ENCODE measurements at places on chromosomes 2 and 18.

- DNase-seq, result no peak
These were observed 27.4 kb downstream of the FABP1 start for GRCh38 chr2:88100489-88100858.

- peak; percentile 28 for DNase-seq
These were observed at the start of gene GALNT5 for GRCh38 chr2:157257312-157258252. Gene GALNT5, plus strand, starts transcription at chr2:157257705. Its CDS starts 378 bp downstream, at chr2:157258083.

DNA sequence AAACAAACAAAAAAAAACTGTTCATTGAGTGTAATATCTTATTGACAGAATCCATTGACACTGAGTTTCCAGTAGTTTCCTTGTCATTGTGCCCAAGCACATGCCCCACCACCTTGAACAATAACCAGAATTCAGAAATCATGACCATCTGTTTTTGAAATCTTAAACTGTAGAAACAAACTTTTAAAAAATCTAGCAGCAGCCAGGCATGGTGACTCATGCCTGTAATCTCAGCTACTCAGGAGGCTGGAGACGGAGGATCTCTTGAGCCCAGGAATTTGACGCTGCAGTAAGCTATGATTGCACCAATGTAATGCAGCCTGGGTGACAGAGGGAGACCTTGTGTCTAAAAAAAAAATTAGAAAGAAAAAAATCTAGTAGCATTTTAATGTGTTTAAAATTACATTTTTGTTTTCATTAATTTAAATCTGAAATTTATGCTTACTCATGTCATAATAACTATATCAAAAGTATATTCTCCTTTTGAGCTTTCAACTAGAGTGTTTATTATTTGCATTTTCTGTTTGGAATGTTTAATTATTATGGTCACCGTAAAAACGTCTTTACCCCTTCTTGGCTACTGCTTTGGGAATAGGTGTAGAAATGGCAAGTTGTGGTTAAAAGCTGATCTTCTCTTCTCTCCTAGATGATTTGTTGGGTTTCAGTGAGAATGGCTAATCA, 25.2 kb upstream of the STON1 start:
- no peak for DNase-seq

GRCh38 chr2:209636076-209636475, 135.6 kb upstream of the UNC80 start:
- no peak for DNase-seq

GRCh38 chr2:97718942-97719341, 5.6 kb downstream of the ZAP70 start:
- no peak for DNase-seq

DNA sequence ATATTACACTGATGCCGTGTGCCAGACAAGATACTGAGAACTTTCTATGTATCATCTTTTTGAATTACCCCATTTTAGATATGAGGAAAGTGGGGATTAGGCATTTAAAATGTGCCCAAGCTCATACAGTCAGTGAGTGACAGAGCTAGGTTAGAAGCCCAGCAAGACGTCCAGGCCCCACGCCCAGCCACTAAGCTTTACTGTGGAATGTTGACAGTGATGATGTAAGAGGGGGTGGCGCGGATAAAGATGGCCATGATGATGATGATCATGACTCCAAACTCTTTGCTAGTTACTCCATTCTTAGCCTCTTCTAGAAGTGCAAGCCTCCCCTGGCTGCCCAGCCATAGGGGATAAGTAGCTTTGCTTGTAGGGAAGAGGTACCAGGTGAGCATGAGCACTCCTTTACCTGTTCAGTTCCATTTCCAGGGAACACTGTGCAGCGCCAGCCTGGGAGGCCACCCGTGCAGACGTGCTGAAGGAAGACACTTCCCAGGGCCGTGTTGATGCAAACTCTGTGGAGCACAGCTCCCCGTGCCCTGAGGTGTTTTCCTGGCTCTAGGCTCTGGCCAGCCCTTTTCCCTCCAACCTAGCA, 65.5 kb downstream of the BCL2L11 start:
- DNase-seq, result no peak

GRCh38 chr2:185279999-185280398, 458.6 kb upstream of the FSIP2 start:
- DNase-seq, result no peak

DNA sequence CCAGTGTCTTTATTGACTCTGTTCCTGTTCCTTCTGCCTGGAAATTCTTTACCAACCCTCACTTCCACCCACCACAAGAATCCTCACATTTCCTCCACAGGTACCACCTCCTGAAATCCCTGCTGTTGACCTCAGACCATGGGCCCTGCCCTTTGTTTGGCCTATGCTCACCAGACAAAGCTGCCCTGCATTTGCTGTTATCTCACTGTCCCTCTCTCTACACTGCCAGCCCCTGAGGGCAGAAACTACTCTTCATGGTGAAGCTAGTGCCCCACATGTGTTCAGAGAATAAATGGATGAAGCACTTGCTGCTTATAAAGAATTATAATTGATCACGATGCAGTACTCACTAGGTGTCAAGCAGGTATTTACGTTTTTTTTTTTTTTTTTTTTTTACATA, 608.4 kb downstream of the TSN start:
- DNase-seq, result no peak

DNA sequence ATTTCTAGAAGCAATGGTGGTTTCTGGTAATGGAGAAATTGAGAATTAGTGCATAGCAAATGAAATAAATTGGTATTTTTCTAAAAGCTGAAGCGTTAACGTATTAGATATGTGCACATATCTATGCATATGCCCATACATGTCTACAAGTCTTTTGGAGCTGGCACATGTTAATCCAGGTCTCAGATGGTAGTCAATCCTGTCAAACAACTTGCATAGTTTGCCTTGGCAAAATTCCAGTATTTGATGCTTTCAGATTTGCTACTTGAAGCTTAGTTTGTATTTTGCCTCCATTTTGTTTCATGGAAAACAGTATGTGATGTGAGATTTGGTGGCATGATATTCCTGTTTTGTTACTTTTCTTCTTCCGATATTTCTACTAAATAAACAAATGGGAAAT, 304.6 kb downstream of the PARD3B start:
- DNase-seq, result peak; percentile 86

DNA sequence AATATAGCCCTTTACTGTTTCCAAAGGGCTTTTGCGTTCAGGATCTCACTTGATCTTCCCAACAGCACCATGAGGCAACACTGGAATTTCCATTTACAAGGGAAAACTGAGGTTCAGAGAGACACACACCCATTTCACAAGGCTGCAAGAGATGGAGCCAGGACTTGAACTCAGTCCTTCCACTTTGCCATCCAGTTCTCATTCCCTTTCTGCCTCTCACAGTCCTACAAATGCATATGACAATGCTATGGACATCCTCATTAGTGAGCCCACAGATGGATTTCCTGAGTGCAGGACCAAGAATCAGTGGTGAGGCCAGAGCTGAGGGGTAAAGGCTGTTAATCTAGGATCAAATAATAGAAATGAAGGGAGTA, 136.1 kb upstream of the MYCN start:
- DNase-seq, result no peak

- no peak for DNase-seq
These were observed 31.9 kb downstream of the HS1BP3 start for GRCh38 chr2:20618886-20619521.

- no peak for DNase-seq
These were observed 239.6 kb downstream of the TDRD15 start for GRCh38 chr2:21363364-21363763.

DNA sequence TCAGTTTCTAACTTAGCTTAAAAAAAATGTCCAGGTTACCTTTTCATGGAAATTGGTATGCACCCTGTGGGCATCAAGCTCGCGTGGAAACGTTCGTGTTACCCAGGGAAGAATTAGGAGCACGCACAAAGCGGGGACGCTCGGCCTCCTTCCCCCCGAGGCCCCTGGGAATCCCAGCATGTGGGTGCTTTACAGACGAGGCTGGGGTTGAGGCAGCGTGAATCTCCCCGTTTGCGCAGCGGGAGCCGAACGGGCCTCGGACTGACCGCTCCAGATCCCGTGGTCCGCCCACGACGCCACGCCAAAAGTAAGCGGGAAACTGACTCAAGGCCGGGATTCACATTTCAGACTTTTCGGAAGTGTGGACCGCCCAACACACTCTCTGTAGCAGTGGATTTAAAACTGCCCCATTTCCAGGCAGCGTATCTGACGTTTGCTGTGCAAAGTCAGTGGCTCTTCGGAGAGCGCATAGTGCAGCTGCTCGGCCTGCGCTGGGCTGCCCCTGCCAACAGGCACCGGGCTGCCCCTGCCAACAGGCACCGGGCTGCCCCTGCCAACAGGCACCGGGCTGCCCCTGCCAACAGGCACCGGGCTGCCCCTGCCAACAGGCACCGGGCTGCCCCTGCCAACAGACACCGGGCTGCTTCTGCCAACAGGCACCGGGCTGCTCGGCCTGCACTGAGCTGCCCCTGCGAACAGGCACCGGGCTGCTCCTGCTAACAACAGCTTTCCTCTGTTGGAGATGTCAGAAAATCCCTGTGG, 49.7 kb downstream of the SH3YL1 start:
- no peak for DNase-seq

DNA sequence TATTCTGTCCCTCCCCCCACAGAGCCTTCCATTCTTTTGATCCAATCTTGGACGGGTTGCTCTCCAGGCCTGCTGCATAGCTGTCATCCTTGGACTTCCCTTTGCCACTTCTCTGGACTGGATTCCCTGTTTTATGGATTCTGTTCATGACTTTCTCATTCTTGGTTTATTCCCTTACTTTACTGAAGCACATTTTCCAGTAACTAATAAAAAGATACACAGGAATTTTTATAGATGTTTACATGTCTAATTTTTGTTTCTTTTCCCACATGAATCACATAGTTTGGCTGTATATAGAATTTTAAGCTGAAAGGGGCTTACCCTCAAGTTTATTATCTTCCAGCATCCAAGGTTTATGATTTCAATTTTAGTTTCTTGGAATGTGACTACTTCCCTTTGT, 37.9 kb downstream of the GDF7 start:
- no peak for DNase-seq

GRCh38 chr2:102367331-102367971, 11.9 kb downstream of the IL18R1 start:
- DNase-seq, result no peak

DNA sequence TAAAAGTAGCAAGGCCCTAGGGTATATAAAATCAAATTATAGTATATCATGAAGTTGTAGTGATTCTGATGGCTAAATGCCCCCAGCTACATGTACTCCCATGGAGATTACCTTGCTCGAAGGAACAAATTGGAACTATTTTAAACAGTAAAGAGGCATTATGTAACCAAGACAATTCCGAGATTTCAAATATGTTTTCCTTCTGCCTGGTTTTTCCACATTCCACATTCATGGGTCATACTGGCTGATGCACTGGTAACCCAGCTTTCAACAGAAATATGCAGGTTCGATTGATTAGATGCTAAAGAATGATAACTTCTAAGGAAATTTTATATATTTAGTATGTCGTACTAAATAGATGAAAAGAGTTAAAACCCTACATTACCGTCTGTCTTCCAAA, 62.3 kb upstream of the MGAT4A start:
- no peak for DNase-seq

DNA sequence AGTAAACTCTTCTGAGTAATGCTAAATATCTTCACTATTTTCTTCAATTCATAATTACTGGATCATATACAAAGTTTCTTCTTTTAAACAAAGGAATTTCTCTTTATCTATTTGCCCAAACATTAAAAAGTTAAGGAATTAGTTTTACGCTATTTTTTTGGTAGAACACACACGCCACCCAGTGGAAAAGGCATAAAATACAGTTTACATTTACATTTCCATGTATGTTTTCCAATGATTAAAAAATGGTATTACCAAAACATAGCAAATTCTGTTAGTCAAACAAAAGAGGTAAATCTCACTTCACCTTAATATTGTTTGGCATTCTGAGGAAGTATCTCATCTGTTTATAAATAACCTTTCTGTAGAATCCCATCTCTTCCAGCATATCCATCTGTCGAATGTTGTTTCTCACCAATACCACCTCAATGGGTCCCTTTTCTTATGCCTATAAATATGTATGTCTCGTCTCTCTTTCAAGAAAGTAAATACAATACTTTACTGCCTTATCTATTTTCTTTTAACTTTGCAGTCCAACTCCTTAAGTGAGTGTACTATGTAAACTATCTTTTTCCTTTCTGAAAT, 7.2 kb downstream of the BOLL start:
- peak; percentile 6 for DNase-seq

DNA sequence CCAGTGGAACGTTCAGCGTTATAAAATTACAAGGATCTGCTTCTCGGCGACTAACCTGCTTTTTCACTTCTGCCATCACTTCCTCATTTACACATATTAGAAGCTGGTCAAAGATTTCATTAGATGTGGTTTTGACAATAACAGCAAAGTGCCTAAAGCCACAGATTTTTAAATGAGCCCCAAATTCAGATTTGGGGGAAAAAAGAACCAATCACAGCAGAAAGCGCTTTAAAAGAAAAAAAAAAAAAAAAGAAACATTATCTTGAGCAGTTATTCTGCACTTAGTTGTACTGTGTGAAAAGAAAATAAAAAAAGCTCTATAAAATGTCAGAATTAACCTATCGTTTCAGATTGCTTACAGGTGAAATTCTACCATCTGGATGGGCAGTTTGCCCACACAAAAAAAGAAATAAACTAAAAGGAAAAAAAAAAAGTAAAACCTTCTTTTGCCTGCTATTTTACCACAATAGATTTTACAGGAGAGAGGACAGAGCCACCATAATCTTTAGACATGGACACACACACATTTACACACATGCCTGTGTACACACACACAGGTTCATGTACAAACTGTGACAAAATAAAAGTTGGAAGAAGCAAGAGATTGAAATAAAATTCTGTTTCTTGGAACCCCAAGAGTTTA, 167.2 kb downstream of the TCF4 start:
- DNase-seq, result peak; percentile 70

- DNase-seq, result no peak
These were observed 271.1 kb upstream of the VWC2L start for GRCh38 chr2:214139630-214140284.

DNA sequence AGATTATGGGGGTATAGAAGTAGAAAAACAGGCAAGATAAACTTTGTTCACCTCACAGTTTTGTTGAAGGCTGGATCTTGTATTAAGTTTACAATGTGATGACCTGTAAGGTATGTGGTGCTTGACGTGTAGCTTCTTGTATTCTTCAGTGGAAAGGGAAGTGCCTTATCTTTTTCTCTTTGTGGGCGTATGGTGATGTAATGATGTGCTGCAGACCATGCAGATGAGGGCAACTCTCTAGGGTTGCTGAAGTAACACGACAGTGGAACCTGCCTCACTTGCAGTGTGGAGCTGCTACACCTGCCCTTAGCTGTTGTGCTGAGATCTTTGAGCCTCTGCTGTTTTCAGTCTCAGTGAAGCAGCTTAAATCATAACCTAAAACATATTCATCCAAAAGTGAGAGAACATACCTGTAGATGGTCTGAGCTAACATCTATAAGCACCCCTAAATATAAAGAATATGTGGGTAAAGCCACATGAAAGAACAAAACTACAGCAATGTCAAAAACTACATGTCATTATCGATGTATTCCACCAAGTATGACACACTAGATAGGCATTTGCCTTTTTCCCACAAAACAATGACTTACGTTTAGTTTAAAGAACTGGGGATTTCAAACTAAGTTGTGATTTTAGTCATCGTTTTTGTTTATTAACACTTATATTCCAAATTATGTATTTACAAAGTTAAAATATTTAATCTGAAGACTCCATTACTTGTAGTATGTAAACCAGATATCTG, 1144.1 kb downstream of the CNTNAP5 start:
- no peak for DNase-seq
